ENCODE measurements at places on chromosomes 2 and 18. TPM values are rescaled to one million over a fixed set of nuclear protein-coding genes. Genes with fewer than 3 reads are reported as not detected.
A peak's percentile ranks its signal among the peaks of the same experiment; 100 is the strongest.

DNA sequence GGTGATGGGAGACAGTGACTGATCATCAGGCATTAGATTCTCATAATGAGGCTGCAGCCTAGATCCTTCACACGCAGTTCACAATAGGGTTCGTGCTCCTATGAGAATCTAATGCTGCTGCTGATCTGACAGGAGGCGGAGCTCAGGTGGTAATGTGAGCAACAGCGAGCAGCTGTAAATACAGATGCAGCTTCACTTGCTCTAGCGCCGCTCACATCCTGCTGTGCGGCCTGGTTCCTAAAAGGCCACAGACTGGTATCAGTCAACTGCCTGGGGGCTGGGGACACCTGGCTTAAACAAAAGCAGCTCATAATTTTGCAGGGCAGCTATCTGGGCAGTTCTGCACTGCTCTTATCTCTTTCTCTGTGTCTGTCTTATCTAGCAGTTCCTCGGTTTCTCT lies 20.4 kb upstream of the CD226 start:
- H3K4me1 ChIP-seq = no peaks in the 10 kb centered on the region
- no peak overlapping the region for H3K4me3 ChIP-seq
- H3K36me3 ChIP-seq = no peaks in the 10 kb centered on the region

PSD4 gene
- 2.0 TPM for total RNA-seq

DNA sequence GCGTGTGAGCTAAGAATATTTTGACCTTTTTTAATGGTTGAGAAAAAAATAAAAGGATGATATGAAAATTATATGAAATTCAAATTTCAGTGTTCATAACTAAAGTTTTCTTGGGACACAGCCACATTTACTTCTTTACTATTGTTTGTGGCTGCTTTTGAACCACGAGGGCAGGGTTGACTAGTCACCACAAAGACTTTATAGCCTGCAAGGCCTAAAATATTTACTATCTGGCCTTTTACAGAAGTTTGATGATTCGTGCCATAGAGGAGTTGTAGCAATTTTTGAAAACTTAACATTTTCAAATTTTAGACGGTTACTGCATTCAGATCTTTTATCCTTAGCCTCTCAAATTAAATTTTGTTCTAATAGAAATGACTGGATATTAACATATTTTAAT lies 69.9 kb downstream of the LIMS1 start:
- no peak overlapping the region for H3K4me3 ChIP-seq
- no peak for DNase-seq
- H3K27me3 ChIP-seq = no peaks in the 10 kb centered on the region
- peaks cover 3% of the 10 kb centered on the region for H3K4me1 ChIP-seq
- no peaks in the 10 kb centered on the region for H3K36me3 ChIP-seq

ASB18 gene
- not detected for total RNA-seq

GTF3C2 gene
- 33.0 TPM for total RNA-seq

DNA sequence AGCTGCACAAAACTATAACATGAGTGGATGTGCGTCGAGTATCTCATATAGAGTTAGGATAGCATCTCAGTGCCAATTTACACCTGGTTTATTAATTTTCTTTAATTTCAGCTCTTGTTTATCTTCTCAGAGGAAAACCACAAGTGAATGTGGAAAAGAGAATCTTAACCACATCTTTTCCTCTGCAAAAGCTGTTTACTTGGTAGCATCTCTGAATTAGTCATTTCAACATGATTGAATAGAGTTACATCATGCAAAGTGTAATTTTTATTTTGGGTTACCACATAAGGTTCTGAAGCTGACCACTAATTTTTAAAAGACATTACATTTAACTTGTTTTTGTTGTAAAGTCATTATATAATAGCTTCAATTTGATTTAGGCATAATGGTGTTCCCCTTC lies 83.8 kb upstream of the FAM237A start:
- H3K4me1 ChIP-seq = no peaks in the 10 kb centered on the region
- no peak for DNase-seq
- no peaks in the 10 kb centered on the region for H3K27me3 ChIP-seq
- no peak overlapping the region for H3K27ac ChIP-seq
- no peaks in the 10 kb centered on the region for H3K36me3 ChIP-seq

LDAH gene
- total RNA-seq = 12.9 TPM

LIMS3 gene
- 6.6 TPM for total RNA-seq

LRRC30 gene
- total RNA-seq = not detected

- no peak overlapping the region for H3K4me3 ChIP-seq
- no peak overlapping the region for H3K27ac ChIP-seq
- H3K4me1 ChIP-seq = no peaks in the 10 kb centered on the region
- no peak for DNase-seq
- no peaks in the 10 kb centered on the region for H3K36me3 ChIP-seq
Observed at GRCh38 chr2:241109210-241110088, 7.4 kb upstream of the MTERF4 start.

CCNT2 gene
- 39.4 TPM for total RNA-seq

ANKRD30BL gene
- 1.2 TPM for total RNA-seq

BCL2 gene
- total RNA-seq = 36.8 TPM

GRCh38 chr2:205053827-205054410 lies 508.6 kb downstream of the PARD3B start:
- no peaks in the 10 kb centered on the region for H3K27me3 ChIP-seq
- no peaks in the 10 kb centered on the region for H3K36me3 ChIP-seq
- H3K27ac ChIP-seq = no peak overlapping the region
- H3K4me3 ChIP-seq = no peak overlapping the region
- peaks cover 3% of the 10 kb centered on the region for H3K4me1 ChIP-seq
- DNase-seq = no peak

GRCh38 chr2:11752906-11753305 lies 6.5 kb downstream of the LPIN1 start:
- H3K27ac ChIP-seq = no peak overlapping the region
- no peaks in the 10 kb centered on the region for H3K36me3 ChIP-seq
- no peak for DNase-seq

MARCO gene
- total RNA-seq = 19.9 TPM

- no peak overlapping the region for H3K4me3 ChIP-seq
- no peaks in the 10 kb centered on the region for H3K27me3 ChIP-seq
- no peaks in the 10 kb centered on the region for H3K36me3 ChIP-seq
- H3K4me1 ChIP-seq = peaks cover 35% of the 10 kb centered on the region
- H3K27ac ChIP-seq = peak overlapping the region; percentile 70
Observed at GRCh38 chr2:237320801-237321560, 93.0 kb downstream of the COL6A3 start.

DNA sequence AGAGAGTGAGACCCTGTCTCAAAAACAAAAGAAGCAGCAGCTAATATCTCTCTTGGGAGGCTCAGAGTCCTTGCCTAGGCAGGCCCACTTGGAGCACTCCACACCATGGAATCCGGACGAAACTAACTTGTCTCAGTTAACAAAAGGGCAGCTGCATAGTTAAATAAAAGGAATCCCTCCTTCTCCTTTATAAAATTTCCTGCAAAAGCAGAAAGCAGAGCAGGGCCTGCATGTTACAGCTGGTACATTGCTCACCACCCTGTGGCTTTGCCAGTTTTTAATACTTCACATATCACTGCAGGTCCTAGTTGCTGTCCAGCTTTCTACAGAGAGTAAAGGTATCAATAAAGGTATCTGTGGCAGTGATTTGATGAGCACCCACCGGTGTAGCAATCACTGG lies 93.6 kb downstream of the ASAP2 start:
- no peak for DNase-seq
- H3K27ac ChIP-seq = no peak overlapping the region
- no peaks in the 10 kb centered on the region for H3K27me3 ChIP-seq
- peaks cover 9% of the 10 kb centered on the region for H3K4me1 ChIP-seq

PER2 gene
- total RNA-seq = 28.6 TPM

DNA sequence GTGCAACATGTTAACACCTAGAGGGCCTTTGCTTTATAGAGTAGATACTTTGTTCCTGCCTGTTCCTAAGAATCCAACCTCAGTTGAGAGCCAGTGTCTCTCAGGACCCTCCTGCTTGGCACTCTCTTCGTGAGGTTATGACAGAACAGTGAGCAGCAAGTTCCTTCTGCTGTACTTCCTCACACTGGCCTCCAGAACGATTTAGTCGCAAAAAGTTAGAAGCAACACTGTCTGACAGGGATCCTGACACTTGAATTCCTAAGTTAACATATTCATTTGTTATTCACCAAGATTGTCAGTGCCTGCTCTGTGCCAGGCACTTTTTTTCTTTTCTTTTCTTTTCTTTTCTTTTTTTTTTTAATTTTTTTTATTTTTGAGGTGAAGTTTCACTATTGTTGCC lies 57.0 kb upstream of the ITM2C start:
- no peaks in the 10 kb centered on the region for H3K36me3 ChIP-seq
- H3K27ac ChIP-seq = no peak overlapping the region
- no peak for DNase-seq

DNA sequence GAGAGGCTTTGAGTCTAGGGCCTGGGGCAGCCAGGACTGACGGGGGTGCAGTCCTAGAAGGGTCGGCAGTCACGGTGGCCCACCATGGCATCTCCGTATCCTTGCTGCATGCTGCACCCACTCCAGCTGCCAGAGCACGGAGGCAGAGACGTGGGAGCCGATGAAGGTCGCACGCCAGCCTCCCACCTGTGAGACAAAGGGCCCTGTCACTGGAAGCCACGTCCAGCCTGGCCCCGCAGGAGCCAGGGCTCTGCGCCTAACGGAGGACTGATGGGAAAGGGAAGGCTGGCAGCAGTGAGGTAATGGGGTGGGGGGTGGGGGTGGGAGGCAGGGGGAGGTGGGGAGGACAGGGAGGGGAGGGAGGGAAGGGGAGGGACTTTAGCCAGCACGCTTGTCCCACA lies 21.9 kb downstream of the ITM2C start:
- no peaks in the 10 kb centered on the region for H3K4me1 ChIP-seq
- no peaks in the 10 kb centered on the region for H3K27me3 ChIP-seq
- H3K4me3 ChIP-seq = no peak overlapping the region
- DNase-seq = no peak

SERPINB7 gene
- not detected for total RNA-seq

DNA sequence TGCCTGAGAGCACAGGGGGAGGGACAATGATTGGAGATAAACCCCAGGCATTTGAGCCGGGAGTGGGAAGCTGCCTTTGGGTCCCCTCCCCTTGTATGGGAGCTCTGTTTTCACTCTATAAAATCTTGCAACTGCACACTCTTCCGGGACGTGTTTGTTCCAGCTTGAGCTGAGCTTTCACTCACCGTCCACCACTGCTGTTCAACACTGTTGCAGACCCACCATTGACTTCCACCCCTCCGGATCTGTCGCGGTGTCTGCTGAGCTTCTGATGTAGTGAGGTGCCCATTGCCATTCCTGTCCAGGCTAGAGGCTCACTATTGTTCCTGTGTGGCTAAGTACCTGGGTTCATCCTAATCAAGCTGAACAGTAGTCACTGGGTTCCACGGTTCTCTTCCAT lies 231.6 kb upstream of the CWC22 start:
- H3K27me3 ChIP-seq = no peaks in the 10 kb centered on the region
- H3K4me1 ChIP-seq = no peaks in the 10 kb centered on the region
- DNase-seq = no peak
- no peak overlapping the region for H3K4me3 ChIP-seq
- no peak overlapping the region for H3K27ac ChIP-seq
- no peaks in the 10 kb centered on the region for H3K36me3 ChIP-seq
